Activated CD4-positive, alpha-beta memory T cell treated with anti-CD3 and anti-CD28 coated beads, Interleukin-2, amount 10 ng/mL, durations not matched to agents 7 days and 5 days (primary cell): ENCODE measurements at places on chromosomes 16 and 17. TPM values are rescaled to one million over a fixed set of nuclear protein-coding genes. Genes with fewer than 3 reads are reported as not detected.

GRCh38 chr16:12618515-12618914 is 185.2 kb downstream of the CPPED1 start:
- no peak for DNase-seq

CCNF gene
- total RNA-seq: 75.8 TPM

DNA sequence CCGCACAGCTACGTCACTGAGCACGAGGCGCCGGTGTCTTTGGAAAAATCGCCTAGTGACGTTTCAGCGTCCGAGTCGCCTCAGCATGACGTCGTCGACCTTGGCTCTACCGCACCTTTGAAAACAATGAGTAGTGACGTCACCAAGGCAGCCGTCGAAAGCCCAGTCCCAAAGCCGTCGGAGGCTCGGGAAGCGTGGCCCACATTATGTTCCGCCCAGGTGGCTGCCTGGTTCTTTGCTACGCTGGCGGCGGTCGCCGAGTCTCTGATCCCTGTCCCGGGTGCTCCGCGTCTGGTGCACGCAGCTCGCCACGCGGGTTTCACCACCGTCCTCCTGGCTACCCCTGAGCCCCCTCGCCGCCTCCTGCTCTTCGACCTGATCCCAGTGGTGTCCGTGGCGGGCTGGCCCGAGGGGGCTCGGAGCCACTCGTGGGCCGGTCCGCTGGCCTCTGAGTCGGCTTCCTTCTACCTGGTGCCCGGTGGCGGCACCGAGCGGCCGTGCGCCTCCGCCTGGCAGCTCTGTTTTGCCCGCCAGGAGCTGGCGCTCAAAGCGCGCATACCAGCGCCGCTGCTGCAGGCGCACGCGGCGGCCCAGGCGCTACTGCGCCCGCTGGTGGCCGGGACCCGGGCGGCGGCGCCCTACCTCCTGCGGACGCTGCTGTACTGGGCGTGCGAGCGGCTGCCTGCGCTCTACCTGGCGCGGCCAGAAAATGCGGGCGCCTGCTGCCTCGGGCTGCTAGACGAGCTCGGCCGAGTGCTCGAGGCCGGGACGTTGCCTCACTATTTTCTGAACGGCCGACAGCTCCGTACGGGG is 1.5 kb downstream of the TMEM102 start:
- peak; percentile 85 for DNase-seq

GRCh38 chr16:79069633-79070032 is 530.9 kb downstream of the MAF start:
- DNase-seq: no peak

- DNase-seq: no peak
These were observed 28.9 kb downstream of the CMIP start for GRCh38 chr16:81473558-81473957.

C16orf92 gene
- total RNA-seq: not detected

- DNase-seq: no peak
These were observed 69.6 kb upstream of the ATP2A3 start for GRCh38 chr17:4033751-4034251.
